ENCODE measurements at places on chromosomes 5 and 9.

DNA sequence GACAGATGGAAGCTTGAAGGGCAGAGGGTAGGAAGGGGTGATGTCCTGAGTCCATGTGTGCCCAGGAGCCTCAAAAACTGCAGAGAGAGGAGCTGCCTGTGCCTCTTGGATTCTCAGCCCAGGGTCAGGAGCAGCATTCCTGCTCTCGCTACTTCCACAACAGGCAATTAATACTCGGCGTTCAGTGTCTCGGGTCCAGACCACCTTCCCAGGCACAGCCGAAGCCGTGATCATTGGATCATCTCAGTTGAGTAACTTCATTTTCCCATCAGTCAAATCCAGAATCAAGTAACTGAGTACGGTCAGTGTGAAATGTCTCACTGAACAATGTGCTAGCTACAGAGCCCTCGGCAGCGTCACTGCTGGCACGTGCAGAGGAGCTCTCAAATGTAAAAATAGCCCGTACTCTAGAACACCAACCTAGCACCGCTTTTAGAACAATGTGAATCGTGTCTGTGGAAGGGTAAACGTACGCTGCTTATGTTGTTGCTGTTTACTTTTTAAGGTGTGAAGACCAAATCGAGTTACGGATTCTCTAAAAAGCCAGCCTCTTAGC lies 63.5 kb upstream of the IRX4 start:
- H3K27ac ChIP-seq, result no peak overlapping the region
- H3K27me3 ChIP-seq, result no peaks in the 10 kb centered on the region
- no peaks in the 10 kb centered on the region for H3K4me1 ChIP-seq
- H3K36me3 ChIP-seq, result no peaks in the 10 kb centered on the region
- no peak for DNase-seq

- no peaks in the 10 kb centered on the region for H3K4me1 ChIP-seq
- peaks cover 2% of the 10 kb centered on the region for H3K27me3 ChIP-seq
- DNase-seq, result no peak
- H3K36me3 ChIP-seq, result no peaks in the 10 kb centered on the region
- no peak overlapping the region for H3K4me3 ChIP-seq
Observed at GRCh38 chr9:136174779-136175615, 29.9 kb downstream of the LHX3 start.

- no peak for DNase-seq
- no peaks in the 10 kb centered on the region for H3K4me1 ChIP-seq
- H3K4me3 ChIP-seq, result no peak overlapping the region
- H3K27me3 ChIP-seq, result peaks cover 2% of the 10 kb centered on the region
- no peaks in the 10 kb centered on the region for H3K36me3 ChIP-seq
Observed at GRCh38 chr9:126297661-126298060, 29.0 kb upstream of the MVB12B start.

- H3K4me3 ChIP-seq, result no peak overlapping the region
- DNase-seq, result no peak
- no peaks in the 10 kb centered on the region for H3K27me3 ChIP-seq
- H3K36me3 ChIP-seq, result no peaks in the 10 kb centered on the region
Observed at GRCh38 chr5:102959055-102959454, 160.9 kb downstream of the GIN1 start.

GRCh38 chr5:99102073-99102697 lies 173.4 kb upstream of the CHD1 start:
- DNase-seq, result no peak
- no peak overlapping the region for H3K27ac ChIP-seq
- no peaks in the 10 kb centered on the region for H3K36me3 ChIP-seq
- no peak overlapping the region for H3K4me3 ChIP-seq
- H3K27me3 ChIP-seq, result no peaks in the 10 kb centered on the region

DNA sequence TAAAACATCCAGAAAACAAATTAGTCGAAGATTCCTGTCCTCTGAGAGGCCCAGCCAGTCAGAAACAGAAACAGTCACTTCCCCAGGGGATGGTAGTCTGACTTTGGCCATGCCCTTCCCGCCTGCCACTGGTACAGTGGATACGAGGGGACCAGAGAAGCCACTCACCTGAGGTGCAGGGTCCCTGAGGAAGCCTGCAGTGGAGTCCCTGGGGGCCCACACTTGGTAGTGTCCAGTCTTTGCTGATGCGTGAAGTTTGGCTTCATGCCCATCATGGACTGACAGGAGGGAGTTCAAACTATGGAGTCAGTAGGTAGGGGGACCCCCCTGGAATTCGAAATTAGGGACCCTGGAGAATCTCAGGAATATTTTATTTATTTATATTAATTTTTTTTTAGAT lies 147.5 kb downstream of the DAB2IP start:
- H3K4me1 ChIP-seq, result no peaks in the 10 kb centered on the region
- no peaks in the 10 kb centered on the region for H3K36me3 ChIP-seq
- no peak for DNase-seq
- no peak overlapping the region for H3K4me3 ChIP-seq
- no peak overlapping the region for H3K27ac ChIP-seq

GRCh38 chr9:126839301-126839700 lies 21.1 kb upstream of the ZBTB34 start:
- no peaks in the 10 kb centered on the region for H3K4me1 ChIP-seq
- no peak overlapping the region for H3K27ac ChIP-seq
- no peaks in the 10 kb centered on the region for H3K36me3 ChIP-seq
- H3K27me3 ChIP-seq, result no peaks in the 10 kb centered on the region
- H3K4me3 ChIP-seq, result no peak overlapping the region

- no peak overlapping the region for H3K27ac ChIP-seq
- no peak overlapping the region for H3K4me3 ChIP-seq
- no peaks in the 10 kb centered on the region for H3K4me1 ChIP-seq
- H3K36me3 ChIP-seq, result no peaks in the 10 kb centered on the region
- peak; percentile 60 for DNase-seq
- H3K27me3 ChIP-seq, result peaks cover 22% of the 10 kb centered on the region
Observed at GRCh38 chr5:154467655-154468354, 10.2 kb downstream of the HAND1 start.

DNA sequence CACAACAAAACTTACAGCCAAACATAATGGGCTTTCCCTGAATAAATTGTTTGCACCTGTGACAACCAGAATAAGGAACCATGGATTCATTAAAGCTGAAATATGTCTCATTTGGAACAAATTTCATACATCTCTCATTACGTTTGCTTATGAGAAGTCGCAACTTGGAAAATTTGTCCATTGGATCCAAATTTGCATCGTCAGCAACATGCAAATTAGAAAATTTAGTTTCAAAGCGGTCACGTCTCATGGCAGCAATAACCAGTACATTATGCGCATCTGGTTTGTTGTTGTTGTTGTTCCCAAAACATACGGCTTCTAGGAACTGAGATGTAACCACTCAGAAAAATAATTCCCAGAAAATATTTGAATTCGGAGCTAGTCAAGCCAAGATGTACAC lies 1311.5 kb upstream of the CDH6 start:
- H3K27me3 ChIP-seq, result no peaks in the 10 kb centered on the region
- H3K4me1 ChIP-seq, result no peaks in the 10 kb centered on the region
- H3K27ac ChIP-seq, result no peak overlapping the region
- no peak for DNase-seq

GRCh38 chr5:83077662-83078261 lies 415 bp downstream of the XRCC4 start:
- H3K4me1 ChIP-seq, result no peaks in the 10 kb centered on the region
- H3K27ac ChIP-seq, result peak overlapping the region; percentile 40
- peak overlapping the region; percentile 73 for H3K4me3 ChIP-seq
- no peaks in the 10 kb centered on the region for H3K36me3 ChIP-seq
- DNase-seq, result no peak

DNA sequence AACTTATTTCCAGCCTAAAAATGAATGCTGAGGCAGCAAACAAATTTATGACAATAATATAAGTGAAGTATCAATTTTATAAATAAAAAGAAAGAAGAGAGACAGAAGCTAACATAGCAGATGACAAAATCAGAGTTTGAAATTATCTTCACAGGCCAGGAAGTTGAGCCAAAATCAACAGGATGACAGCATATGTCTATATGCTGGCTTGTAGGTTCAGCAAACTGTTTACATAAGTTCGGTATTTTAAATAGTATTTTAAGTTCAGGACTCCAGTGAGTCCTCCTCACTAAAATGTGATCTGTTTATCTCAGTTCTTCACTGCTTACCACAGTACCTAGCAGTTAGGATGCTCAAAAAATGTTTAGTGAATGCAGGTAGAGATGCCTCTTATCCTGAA lies 359.6 kb upstream of the SMC2 start:
- H3K36me3 ChIP-seq, result no peaks in the 10 kb centered on the region
- H3K27me3 ChIP-seq, result no peaks in the 10 kb centered on the region
- H3K27ac ChIP-seq, result no peak overlapping the region
- DNase-seq, result no peak
- no peak overlapping the region for H3K4me3 ChIP-seq
- H3K4me1 ChIP-seq, result no peaks in the 10 kb centered on the region

- H3K27ac ChIP-seq, result no peak overlapping the region
- no peak for DNase-seq
- H3K36me3 ChIP-seq, result no peaks in the 10 kb centered on the region
- no peaks in the 10 kb centered on the region for H3K4me1 ChIP-seq
Observed at GRCh38 chr5:23631302-23632045, 124.1 kb downstream of the PRDM9 start.

DNA sequence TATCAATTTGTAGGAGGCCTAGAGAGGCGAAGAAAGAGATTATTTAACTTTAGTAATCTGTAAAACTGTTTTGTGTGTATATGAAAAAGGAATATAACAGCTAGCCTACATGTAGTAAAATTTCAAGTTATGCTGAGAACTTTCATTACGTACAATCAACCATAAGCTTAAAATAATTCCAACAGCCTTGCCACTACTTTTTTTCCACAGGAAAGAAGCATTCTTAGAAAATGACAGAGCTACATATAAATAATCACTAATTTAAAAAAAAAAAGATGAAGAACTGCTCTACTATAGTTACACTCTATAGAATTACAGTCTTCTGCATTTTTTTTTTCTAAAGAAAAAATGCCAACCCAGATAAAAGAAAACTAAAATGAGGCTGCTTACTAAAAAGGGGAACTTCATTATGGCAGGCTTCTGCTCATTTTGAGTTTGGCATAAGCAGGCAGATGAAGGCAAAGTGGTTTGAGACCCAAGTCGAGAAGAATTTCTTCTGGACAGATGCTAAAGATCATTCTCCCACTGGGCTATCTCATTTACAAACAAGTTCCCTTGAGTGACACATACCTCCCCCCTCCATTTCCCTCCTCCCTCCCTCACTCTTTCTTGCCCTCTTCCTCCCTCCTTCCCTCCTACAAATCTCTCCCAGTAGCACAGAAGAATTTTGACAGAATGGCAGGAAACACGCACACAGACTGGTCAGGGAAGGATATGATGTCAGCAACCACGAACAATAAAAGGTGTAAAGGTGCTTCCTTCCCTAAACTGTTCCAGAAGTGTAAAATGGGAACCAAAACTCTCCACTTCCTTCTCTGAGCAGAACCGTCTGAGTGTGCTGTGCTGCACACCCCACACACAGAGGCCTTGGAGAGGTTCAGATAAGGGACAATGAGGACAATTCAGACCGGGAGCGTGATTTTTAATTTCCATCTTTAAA lies 56.1 kb downstream of the MEF2C start:
- no peak overlapping the region for H3K4me3 ChIP-seq
- no peaks in the 10 kb centered on the region for H3K4me1 ChIP-seq
- no peak for DNase-seq
- H3K27me3 ChIP-seq, result no peaks in the 10 kb centered on the region
- peak overlapping the region; percentile 15 for H3K27ac ChIP-seq

DNA sequence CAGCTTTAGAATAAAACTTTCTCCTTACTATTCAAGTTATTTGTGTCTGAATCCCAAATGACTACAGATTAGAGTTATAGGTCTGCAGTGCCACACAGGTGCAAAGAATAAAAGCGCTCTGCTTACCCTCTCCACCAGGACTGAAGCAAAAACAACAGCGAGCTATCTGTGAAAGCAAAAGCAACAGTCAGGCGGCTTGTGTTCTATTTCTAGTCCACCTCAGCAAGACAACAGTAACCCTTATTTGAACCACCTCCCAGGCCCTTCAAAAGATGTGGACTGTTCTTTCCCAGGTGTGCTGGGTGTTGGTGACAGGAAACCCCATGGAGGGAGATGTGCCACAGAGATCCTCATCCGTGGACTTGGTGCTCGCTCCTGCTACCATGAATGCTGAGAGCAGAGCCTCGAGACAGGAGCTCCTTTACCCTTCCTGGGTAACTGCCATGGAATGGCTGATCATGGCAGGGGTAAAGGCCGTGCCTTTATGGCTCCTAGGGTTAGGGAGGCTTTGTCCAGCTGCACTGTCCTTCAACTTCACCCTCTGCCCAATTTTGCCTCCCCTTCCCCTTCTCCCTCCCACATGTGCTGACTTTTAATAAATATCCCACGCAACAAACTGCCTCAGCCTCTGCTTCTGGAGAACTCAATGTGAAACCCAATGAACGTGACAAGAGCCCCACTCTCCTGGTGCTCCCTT lies 108.6 kb downstream of the SERINC5 start:
- no peak for DNase-seq
- no peaks in the 10 kb centered on the region for H3K36me3 ChIP-seq
- no peak overlapping the region for H3K27ac ChIP-seq
- H3K27me3 ChIP-seq, result no peaks in the 10 kb centered on the region
- no peak overlapping the region for H3K4me3 ChIP-seq

DNA sequence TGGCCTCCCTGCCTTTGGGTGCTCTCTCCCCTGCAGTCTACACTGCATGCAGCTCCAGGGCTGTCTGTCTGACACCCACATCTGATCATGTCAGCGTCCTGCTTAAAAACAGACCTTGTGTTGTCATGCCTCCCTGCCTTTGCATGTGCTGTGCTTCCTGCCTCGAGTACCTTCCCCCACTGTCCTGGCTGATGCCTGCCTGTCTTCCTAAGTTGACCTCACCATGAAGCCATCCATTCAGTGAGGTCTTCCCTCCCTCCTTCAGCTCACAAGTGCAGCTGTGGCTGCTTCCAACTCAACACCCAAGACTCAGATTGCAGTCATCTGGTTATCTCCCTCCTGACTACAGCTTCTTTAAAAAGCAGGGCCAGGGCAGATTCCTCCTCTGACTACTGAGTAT lies 5.5 kb downstream of the ANGPTL2 start:
- DNase-seq, result no peak
- H3K36me3 ChIP-seq, result no peaks in the 10 kb centered on the region
- H3K4me1 ChIP-seq, result peaks cover 4% of the 10 kb centered on the region
- no peak overlapping the region for H3K4me3 ChIP-seq

GRCh38 chr5:140148508-140148907 lies 22.8 kb downstream of the IGIP start:
- no peak overlapping the region for H3K27ac ChIP-seq
- H3K27me3 ChIP-seq, result no peaks in the 10 kb centered on the region
- no peak overlapping the region for H3K4me3 ChIP-seq

GRCh38 chr9:37056046-37056920 lies 22.2 kb upstream of the PAX5 start:
- no peaks in the 10 kb centered on the region for H3K36me3 ChIP-seq
- no peak overlapping the region for H3K4me3 ChIP-seq
- peak; percentile 28 for DNase-seq

DNA sequence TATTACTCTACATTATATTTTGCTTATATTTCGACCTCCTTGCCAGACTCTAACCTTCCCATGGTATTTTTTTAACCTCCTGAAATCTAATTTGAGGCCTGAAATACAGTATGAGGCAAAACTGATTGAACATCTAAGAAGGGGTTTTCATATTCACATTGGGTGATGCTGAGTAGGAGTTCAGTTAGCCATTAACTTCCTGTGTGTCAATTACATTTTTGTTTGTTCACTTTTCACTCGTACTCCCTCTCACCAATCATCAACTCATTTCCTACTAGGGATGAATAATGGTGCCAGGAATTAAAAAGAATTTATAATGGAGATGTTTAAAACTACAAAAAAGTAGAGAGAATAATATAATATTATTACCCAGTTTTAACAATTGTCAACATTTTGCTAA lies 27.6 kb upstream of the GLRA1 start:
- no peak overlapping the region for H3K27ac ChIP-seq
- no peak for DNase-seq
- H3K36me3 ChIP-seq, result no peaks in the 10 kb centered on the region
- no peak overlapping the region for H3K4me3 ChIP-seq
- no peaks in the 10 kb centered on the region for H3K4me1 ChIP-seq
- H3K27me3 ChIP-seq, result no peaks in the 10 kb centered on the region

All from prostate gland (tissue), 2 donors.